Sigmoid colon (tissue), 7 donors: ENCODE measurements at places on chromosomes 3 and 15. TPM values are rescaled to one million over a fixed set of nuclear protein-coding genes. Genes with fewer than 3 reads are reported as not detected.
A peak's percentile ranks its signal among the peaks of the same experiment; 100 is the strongest.

- H3K36me3 ChIP-seq: no peaks in the 10 kb centered on the region
- no peaks in the 10 kb centered on the region for H3K4me1 ChIP-seq
- no peak overlapping the region for H3K27ac ChIP-seq
These were observed 104.1 kb downstream of the PGPEP1L start for GRCh38 chr15:98903377-98904018.

GRCh38 chr3:127538569-127538968, 52.0 kb downstream of the TPRA1 start:
- H3K27ac ChIP-seq: no peak overlapping the region
- DNase-seq: no peak
- H3K4me3 ChIP-seq: no peak overlapping the region
- no peaks in the 10 kb centered on the region for H3K27me3 ChIP-seq
- no peaks in the 10 kb centered on the region for H3K36me3 ChIP-seq

- H3K27me3 ChIP-seq: no peaks in the 10 kb centered on the region
- no peaks in the 10 kb centered on the region for H3K36me3 ChIP-seq
- H3K4me1 ChIP-seq: peaks cover 16% of the 10 kb centered on the region
These were observed 933 bp downstream of the DZIP1L start for GRCh38 chr3:138114431-138114918.

DNA sequence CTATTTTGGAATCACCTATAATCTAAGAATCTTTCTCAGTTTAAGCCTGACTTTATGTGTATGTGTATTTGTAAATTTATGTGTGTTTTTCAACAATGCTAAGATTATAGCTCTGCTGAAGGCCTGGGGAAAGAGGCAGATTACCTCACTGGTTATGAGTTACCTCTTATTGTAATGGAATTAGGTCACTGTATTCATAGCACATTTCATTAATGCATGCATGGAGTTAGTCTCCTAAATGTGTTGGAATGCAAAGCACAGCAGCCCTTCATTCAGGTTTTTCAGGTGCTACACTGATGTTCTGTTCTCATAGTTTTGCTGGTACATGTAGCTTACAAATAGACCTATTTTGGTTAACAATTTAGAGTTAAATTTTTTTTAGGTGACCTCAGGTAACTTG, 9.5 kb downstream of the GPR87 start:
- H3K27ac ChIP-seq: no peak overlapping the region
- no peaks in the 10 kb centered on the region for H3K27me3 ChIP-seq
- no peak for DNase-seq
- H3K36me3 ChIP-seq: no peaks in the 10 kb centered on the region
- H3K4me1 ChIP-seq: no peaks in the 10 kb centered on the region
- no peak overlapping the region for H3K4me3 ChIP-seq

DNA sequence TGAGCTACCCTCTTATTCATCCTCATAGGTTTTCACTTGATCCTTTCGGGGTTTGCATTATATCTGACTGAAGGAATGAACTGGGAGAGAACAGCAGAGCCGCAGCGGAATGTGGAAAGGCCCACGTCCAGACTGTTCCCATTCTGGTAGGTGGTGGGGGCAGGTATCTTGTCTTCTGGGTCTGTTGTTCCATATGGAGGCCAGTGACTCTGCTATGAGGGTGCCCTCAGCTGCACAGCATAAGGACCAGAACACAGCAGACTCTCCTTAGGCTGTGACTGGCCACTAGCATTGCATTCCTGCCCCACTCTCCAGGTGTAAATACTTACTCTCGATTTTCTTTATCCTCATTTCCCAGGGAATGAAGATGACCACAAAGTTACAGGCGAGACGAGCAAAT, 12.1 kb downstream of the TMC3 start:
- H3K36me3 ChIP-seq: no peaks in the 10 kb centered on the region
- no peaks in the 10 kb centered on the region for H3K4me1 ChIP-seq
- H3K27ac ChIP-seq: no peak overlapping the region
- DNase-seq: no peak

- peaks cover 9% of the 10 kb centered on the region for H3K36me3 ChIP-seq
- no peak overlapping the region for H3K4me3 ChIP-seq
- no peak overlapping the region for H3K27ac ChIP-seq
- H3K27me3 ChIP-seq: no peaks in the 10 kb centered on the region
- no peaks in the 10 kb centered on the region for H3K4me1 ChIP-seq
These were observed 9.7 kb downstream of the ITIH4 start for GRCh38 chr3:52820736-52821135.

- no peaks in the 10 kb centered on the region for H3K4me1 ChIP-seq
- no peak overlapping the region for H3K4me3 ChIP-seq
- H3K36me3 ChIP-seq: no peaks in the 10 kb centered on the region
- H3K27me3 ChIP-seq: no peaks in the 10 kb centered on the region
- no peak for DNase-seq
These were observed 1340.5 kb downstream of the ROBO1 start for GRCh38 chr3:78427303-78427702.

DNA sequence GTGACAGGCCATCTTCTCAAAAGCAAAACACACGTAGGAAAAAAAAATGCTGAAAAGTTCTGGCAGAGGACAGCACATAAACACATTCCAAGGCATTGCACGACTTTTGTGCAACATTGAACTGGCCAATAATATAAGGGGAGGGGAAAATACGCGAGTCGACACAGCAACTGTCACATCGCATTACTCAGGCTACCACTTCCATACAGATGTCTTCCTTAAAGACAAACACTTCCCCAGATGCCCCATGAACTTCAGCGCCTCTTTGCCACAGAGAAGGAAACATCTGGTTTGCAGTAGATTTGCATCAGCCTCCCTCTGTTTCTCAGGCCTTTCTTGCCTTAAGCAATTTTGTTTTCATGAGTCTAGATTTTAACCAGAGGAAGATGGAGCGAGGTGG, 144.4 kb upstream of the IGF1R start:
- H3K36me3 ChIP-seq: no peaks in the 10 kb centered on the region
- DNase-seq: no peak
- no peaks in the 10 kb centered on the region for H3K27me3 ChIP-seq
- no peak overlapping the region for H3K4me3 ChIP-seq
- peaks cover 6% of the 10 kb centered on the region for H3K4me1 ChIP-seq
- no peak overlapping the region for H3K27ac ChIP-seq

DNA sequence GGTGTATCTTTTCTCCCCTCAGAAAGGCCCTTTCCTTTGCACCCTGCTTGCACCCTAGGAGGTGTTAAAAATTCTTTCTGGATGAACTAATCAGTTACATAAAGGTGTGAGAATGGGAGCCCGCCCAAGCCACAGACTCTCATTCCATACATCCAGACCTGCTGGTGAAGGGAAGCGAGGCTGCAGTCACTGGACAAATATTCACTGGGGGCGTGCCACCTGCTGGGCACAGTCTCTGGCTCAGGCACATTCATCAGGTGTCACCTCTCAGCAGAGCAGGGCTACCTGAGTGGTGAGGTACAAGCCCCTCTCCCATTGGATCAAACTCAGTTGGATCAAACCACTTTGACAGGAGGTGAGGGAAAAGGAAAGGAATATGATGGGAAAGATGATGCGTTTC, 52.0 kb downstream of the NTRK3 start:
- H3K4me1 ChIP-seq: no peaks in the 10 kb centered on the region
- no peak for DNase-seq
- H3K4me3 ChIP-seq: no peak overlapping the region

GRCh38 chr3:113695431-113695785, 1.0 kb downstream of the USF3 start:
- no peaks in the 10 kb centered on the region for H3K4me1 ChIP-seq
- peak overlapping the region; percentile 99 for H3K27ac ChIP-seq
- no peaks in the 10 kb centered on the region for H3K36me3 ChIP-seq
- DNase-seq: no peak

Gene RGMA
- total RNA-seq: 29.9 TPM

Gene HTR3E
- not detected for total RNA-seq

Gene RTP4
- 10.2 TPM for total RNA-seq

Gene GRAMD2A
- total RNA-seq: 0.71 TPM

Gene RBP2
- total RNA-seq: not detected

Gene CACNA2D3
- 4.9 TPM for total RNA-seq

Gene CCR8
- not detected for total RNA-seq

Gene ATP13A5
- not detected for total RNA-seq
